ENCODE measurements at places on chromosomes 5 and 9. TPM values are rescaled to one million over a fixed set of nuclear protein-coding genes. Genes with fewer than 3 reads are reported as not detected.

GRCh38 chr5:63164339-63164738, 585.7 kb downstream of the LRRC70 start:
- DNase-seq: no peak

DNA sequence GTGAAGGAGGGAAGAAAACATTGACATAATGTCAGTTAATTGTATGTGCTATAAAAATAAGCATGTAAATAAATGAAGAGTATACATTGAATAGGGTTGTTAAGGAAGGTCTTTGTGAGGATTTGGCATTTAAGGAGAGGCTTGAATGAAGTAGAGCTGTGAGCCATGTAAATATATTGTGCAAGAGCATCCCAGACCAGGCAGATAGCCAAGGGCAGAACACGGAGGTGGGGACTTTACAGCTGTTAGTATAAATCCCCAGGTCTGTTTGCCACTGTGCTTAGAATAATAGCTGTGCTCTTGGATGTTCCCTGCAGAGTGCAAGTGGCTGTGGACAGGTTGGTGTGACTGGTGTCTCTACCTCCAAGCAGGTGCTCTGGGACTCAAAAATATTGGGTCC, 211.7 kb downstream of the LRRC70 start:
- no peak for DNase-seq

CCNJL gene
- total RNA-seq: 0.24 TPM

HOMER1 gene
- total RNA-seq: 6.3 TPM

LECT2 gene
- not detected for total RNA-seq

PCDHA1 gene
- not detected for total RNA-seq

Measured in omental fat pad (tissue), 4 donors.